ENCODE measurements at places on chromosomes 6 and 20. TPM values are rescaled to one million over a fixed set of nuclear protein-coding genes. Genes with fewer than 3 reads are reported as not detected.

DNA sequence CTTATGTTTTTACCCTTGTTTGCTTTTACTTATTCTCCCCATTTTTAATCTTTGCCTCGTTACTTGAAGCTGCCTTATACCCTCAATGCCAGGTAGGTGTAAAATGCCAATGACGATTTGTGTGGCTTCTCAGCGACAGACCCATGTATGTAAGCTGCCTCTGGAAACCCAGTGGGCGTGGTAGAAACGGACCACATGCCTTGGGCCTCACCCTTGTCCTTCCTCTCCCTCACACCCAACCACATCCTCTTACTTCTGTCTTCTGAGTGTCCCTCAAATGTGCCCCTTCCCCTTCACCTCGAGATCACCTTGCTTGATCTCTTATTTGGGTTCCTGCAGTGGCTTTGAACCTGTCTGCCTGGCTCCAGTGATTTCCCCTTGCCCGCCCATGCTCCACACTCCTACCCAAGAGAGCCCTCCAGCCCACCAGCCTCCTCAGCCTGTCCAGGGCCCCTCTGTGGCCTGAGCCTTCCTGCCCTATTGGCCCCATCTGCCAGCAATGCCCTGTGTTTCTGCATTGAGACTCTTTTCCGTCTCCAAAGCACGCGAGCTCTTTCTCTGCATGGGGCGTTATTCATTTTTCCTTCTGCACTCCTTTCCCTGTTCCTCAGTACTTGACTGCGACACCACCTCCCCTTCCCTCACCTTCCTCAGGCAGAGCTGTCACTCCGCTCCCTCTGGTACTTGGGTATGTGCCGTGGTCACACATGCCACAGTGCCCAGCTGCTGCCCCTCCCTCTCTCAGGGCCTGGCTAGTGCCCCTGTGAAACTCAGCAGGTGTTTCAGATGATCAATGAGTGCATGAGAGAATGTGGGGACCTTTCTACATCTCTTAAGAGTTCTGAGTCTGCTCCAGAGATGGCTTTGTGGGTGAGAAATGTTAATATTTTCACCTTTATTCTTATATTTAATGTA is 115.4 kb downstream of the SLX4IP start:
- H3K4me1 ChIP-seq, result peaks cover 35% of the 10 kb centered on the region
- DNase-seq, result no peak
- no peak overlapping the region for H3K27ac ChIP-seq

PSMB8 gene
- 301 TPM for total RNA-seq

RWDD2A gene
- 3.4 TPM for total RNA-seq

ITPA gene
- 66.0 TPM for total RNA-seq

SLC26A8 gene
- not detected for total RNA-seq

Data from activated T-cell treated with anti-CD3 and anti-CD28 coated beads, Interleukin-2, amount 50 U/mL, for 72 hours (primary cell).